ENCODE measurements at places on chromosomes 2 and 18.
A peak's percentile ranks its signal among the peaks of the same experiment; 100 is the strongest.

GRCh38 chr18:3675994-3676393 lies 226.0 kb downstream of the TGIF1 start:
- DNase-seq, result peak; percentile 49

DNA sequence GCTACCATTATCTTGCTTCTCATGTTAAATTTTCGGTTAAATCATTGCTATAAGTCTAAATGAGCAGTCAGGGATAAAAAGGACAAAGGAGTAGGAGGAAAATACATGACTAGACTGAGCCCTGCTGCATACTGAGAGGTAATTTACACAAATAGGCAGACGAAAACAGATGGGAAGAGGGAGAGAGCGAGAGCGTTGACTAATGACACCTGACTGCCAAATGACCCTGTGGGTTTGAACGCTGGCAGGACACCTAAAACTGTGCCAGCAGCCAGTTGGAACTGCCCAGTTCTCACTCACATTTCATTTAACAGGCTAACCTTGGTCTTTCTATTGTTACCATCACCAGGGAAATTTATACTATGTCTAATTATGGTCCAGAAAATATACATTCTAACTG lies 978.2 kb downstream of the CPS1 start:
- no peak for DNase-seq

- DNase-seq, result no peak
These were observed 194.4 kb downstream of the TMX3 start for GRCh38 chr18:68520406-68521075.

DNA sequence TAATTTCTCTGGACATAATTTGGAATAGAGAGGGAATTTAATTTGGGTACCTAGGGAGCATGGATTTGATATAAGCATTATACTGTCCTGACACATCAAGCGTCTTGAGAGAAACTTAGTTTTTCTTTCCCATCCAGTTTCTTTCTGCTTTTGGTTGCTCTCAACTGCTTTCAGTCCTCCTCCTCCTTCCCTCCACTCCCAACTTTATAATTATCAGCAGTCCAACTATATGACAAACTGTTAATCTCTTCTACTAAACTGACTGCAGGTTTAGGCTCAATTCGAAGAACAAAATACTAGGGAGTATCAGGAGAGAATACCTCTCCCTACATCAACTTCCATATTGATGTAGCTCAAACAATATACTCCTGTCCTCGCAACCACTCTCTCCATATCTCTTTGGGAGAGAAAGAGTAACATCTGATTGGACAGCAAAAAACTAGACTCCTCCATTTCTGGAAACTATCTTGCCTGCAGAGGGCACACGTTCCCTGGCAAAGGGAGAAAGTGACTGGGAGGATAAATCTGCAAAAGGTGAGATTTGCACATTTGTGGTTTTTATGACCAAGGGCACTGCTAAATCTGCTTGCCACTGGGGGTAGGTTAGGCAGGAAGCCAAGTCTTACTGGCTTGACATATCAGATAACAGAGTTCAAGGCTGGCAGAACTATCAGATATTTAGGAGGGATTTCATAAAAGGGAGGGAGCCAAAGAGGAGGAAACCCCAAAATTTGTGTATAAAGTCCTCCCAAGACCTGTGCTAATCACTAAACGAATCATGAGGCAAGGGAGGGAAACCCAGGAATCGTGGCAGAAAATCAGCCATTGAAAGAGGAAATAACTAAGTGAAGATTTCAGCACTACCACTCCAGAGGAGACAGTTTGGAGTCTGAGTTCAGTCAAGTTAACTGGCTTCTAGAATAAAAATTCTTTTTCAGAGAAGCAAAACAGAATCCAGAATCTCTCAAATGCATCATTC lies 40.0 kb downstream of the ICA1L start:
- peak; percentile 52 for DNase-seq

DNA sequence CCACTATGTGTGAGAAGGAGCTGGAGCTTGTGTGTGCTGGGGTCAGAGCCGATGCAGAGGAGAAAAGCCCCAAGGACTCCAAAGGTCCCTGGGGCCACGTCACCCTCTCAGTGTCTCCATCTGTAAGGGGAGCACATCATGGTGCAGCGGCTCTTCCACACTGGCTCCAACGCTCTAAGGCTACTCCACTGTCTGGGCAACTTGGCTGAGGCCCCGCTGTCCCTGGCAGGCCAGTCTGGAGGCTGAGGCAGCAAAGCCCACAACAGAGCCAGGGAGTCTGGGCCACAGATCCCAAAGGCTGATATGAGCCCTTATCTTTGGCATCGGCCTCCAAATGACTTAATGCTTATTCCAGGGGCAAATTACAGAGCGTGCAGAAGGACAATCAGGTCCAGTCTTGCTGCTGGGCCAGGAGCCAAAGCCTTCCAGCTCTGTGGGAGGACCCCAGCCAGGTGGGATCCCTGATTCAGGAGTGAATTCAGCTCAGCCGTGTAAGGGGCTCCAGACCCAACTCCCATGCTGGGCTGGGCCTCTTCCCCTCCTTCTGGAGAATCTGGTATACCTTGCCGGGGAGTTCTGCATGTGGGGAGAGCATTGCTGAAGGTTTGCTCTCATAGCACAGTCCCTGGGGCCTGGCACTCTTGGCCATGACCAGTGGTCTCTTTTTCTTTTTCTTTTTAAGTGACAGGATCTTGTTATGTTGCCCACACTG lies 1.8 kb upstream of the DUSP2 start:
- DNase-seq, result peak; percentile 86

GRCh38 chr2:110875384-110875725 lies 143.0 kb downstream of the ACOXL start:
- no peak for DNase-seq

DNA sequence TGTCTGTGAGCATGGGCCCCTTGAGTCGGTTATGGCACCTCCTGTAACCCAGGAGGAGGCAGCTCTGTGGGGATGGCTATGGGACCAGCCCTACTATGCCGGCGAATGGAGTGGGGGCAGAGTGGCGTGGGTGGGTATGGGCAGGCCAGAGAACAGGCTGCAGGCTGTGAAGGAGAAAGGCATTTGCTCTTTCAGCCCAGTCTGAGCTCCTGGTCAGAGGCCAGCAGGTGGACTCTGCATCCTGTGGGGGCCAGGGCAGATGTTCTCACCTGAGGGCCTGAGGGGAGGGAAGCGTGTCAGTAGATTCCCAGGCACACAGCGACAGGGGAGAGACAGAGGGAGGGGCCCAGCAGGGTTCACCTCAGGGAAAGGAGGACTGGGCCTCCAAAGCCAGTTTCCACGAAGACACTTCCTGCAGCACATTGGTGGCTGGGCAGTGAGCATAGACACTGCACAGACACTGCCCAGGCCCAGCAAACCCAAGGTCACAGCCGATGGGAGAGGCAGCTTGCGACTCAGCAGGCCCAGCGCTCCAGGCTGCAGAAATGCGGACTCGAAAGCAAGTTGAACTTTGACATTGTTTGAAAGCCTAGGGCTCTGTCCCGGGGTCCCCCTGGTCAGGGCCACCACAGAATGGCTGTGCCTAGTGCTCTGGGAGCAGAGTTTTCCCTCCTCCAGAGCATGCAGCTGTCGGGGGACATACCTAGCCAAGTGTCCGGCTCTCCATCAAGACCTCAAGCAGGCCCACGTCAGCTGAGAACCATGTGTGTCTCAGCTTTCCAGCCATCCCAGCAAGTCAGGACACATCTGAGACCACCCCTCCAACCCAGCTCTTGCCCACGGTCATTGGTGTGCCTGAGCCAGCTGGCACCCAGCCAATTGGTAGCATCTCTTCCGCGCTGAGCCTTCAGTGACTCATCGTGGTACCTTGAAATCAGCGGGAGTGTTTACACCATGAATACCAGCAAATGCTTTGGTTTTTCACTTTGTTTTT lies 53.8 kb downstream of the TGOLN2 start:
- peak; percentile 17 for DNase-seq

DNA sequence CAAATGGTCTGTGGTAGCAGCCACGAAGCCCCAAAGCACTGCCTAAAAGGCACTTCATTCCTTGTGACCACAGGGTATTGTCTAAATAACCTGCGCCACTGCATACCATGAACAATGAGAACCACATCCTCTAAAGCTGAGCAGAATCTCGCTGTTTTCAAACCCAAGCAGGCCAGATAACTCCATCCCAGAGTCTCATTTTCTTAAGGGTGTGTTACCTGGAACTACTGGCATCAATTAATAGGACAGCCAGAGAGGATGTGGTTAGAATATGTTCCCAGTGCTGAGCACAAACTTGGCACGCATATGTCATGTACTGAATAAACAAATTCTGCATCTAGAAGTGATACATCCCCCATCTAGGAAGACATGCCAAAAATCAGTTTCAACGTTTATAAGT lies 13.0 kb downstream of the VPS4B start:
- no peak for DNase-seq

DNA sequence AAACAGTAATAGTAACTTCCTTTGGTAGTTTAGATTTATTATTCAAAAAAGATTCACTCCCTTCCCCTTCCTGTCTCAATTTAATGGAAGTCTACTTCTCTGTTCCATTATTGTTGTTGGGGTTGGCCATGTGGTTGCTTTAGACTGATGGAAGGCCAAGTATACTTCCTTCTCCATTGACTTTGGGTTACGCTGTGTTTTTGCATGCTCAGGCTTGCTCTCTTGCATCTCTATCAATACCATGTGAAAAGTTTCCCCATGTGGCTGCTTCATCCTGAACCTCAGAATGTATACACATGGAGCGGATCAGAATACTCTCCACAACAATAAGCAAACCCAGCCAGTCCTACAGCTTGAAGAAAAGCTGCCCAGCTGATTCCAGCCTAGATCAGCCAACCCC lies 20.3 kb downstream of the CFAP210 start:
- DNase-seq, result no peak

DNA sequence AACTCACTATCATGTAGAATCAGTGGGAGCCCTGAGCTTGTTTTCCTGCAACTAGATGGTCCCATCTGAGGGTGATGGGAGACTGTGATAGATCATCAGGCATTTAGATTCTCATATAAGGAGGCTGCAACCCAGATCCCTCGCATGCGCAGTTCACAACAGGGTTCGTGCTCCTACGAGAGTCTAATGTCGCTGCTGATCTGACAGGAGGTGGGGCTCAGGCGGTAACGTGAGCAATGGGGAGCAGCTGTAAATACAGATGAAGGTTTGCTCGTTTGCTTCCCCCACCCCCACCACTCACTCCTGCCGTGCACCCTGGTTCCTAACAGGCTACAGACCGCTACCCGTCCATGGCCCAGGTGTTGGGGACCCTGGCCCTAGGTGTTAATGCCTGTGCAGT lies 113.6 kb downstream of the RNF144A start:
- no peak for DNase-seq

- DNase-seq, result no peak
These were observed 56.1 kb downstream of the NEDD4L start for GRCh38 chr18:58100154-58100553.

- no peak for DNase-seq
These were observed 544 bp downstream of the ADRA2B start for GRCh38 chr2:96115631-96116423.

GRCh38 chr2:29072971-29073725 lies 1.2 kb downstream of the PCARE start:
- no peak for DNase-seq

DNA sequence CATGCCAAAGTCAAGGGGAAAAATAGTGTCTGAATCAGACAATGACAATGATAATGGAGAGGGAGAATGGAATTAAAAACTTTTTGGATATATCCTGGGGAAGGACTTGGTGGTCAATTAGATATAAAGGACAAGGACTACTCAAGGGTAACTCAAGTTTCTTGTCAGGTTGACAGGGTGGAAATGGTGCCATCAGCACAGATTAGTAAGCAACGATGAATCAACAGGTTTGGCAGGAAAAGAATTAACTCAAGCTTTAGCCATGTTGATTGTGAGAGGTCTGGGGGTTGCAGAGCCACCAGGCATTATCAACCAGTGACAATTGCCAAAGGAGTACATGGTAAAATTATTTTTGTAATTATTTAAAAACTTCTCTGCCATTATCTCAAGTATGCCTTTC lies 35.8 kb upstream of the SPATS2L start:
- no peak for DNase-seq

DNA sequence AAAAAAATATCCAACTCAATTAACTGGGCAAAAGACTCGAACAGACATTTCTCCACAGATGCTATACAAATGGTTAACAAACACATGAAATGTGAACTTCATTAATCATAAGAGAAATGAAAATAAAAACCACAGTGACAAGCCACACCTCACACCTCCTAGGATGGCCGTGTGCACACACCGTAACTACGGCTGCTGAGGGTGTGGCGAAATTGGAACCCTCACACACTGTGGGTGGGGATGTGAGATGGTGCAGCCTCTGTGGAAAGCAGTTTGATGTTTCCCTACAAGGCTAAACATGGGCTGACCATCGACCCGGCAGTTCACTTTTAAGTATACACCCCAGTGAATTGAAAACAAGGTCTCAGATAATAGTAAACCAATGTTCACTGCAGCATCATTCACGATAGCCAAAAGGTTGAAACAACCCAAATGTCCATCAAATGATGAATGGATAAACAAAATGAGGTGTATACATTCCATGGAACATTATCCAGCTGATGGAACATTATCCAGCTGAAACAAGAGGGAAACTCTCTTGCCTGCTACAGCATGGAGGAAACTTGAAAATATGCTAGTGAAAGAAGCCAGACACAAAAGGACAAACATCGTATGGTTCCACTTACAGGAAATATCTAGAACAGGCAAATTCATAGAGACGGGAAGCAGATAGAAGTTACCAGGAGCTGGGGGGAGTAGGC lies 32.2 kb downstream of the ZAP70 start:
- no peak for DNase-seq

GRCh38 chr18:42620657-42621056 lies 494.8 kb downstream of the RIT2 start:
- no peak for DNase-seq
